Heart right ventricle (tissue), 16 donors: ENCODE measurements at places on chromosomes 16 and 17. TPM values are rescaled to one million over a fixed set of nuclear protein-coding genes. Genes with fewer than 3 reads are reported as not detected.

The SLC16A11 gene
- 0.95 TPM for total RNA-seq

The BCL6B gene
- total RNA-seq, result 29.2 TPM

The CFAP97D1 gene
- total RNA-seq, result not detected

The SLC5A10 gene
- not detected for total RNA-seq

The TNRC6C gene
- 25.4 TPM for total RNA-seq

The SLC47A1 gene
- total RNA-seq, result 5.0 TPM

The PSMD11 gene
- total RNA-seq, result 83.8 TPM

The STX4 gene
- 31.8 TPM for total RNA-seq

The ZFPM1 gene
- total RNA-seq, result 6.0 TPM

The KRTAP1-1 gene
- total RNA-seq, result not detected

The TK1 gene
- total RNA-seq, result 0.33 TPM

The TCAP gene
- total RNA-seq, result 3,890 TPM

- no peak for DNase-seq
Measured at GRCh38 chr16:75377729-75378386, 55.4 kb downstream of the CFDP1 start.

DNA sequence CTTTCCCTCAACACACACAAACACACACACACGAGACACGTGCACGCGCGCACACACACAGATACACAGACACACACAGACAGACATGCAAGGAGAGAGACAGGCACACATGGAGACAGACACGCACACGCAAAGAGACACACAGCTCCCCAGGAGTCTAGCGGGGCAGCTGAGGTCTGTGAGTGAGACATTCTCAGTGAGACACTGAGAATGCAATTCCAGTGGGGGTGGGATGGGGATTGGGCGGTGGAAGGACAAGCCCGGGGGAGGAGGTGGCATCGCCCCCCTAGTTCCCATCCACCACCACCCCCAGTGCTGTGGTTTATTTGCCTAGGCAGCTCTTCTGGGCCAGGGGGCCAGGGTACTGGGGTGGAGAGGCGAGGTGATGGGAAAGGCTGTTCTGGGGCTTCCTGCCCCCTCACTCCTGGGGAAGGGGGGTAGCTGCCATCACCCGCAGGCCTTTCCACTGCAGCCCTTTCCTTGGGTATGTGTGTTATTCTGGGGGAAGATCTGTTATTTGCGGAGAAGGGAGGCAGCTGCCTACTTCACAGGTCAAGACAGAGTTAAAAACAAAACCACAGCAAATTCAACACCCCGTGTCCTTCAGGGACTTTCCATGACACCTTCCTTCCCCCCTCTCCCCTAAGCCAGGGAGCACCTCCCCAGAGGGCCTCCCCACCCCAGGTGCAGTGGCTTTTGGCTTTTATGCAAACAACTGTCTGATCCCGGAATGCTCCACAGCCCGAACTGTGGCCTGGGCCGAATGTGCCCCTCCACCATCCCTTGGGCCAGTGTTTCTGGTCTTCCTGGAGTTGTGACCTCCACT lies 18.0 kb downstream of the GRB7 start:
- DNase-seq, result no peak

GRCh38 chr17:28258347-28258887 lies 60.6 kb upstream of the TMEM97 start:
- DNase-seq, result no peak

GRCh38 chr17:73575470-73576221 lies 68.6 kb downstream of the SDK2 start:
- DNase-seq, result no peak

GRCh38 chr16:89860747-89861304 lies 12.6 kb upstream of the TCF25 start:
- DNase-seq, result peak; percentile 49

GRCh38 chr17:2749784-2750181 lies 331 bp upstream of the CCDC92B start:
- peak; percentile 74 for DNase-seq

- no peak for DNase-seq
Measured at GRCh38 chr16:27617665-27618064, 67.7 kb downstream of the KATNIP start.

DNA sequence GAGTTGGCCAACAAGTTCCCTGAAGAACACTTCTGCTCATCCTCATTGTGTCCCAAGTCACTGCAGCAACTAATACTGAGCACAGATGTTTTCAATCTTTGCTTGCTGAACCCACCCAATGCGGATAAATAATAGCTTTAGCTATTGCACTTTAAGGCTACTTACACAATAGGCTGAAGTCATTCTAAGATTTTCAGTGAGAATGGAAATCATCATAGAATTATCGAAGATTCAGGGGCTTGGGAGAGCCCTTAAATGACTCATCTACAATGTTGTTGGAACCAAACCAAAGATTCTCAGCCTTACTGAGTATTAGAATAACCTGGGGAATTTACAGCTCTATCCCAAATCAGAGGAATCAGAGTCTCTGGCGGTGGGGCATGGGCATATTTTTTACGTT lies 51.2 kb downstream of the SYCE1L start:
- DNase-seq, result no peak

DNA sequence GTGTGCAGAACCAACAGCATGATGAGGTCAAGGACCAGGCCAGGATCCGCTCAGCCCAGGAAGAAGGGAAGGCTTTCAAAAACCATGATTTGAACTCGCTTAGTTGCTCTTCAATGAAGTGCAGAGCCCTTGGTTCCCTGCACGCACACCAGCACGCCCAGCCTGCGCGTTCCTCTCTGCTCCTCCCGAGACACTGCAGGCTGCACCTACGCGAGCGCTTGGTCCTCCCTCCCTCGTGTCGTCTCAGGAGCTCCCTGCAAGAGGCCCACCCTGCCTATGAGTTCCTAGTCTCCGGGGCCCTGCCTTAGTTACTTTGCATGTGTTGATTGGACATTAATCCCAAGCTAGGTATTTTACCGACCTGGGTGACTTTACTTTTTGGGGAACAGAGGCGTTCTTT lies 132.9 kb upstream of the TNRC6C start:
- DNase-seq, result no peak

DNA sequence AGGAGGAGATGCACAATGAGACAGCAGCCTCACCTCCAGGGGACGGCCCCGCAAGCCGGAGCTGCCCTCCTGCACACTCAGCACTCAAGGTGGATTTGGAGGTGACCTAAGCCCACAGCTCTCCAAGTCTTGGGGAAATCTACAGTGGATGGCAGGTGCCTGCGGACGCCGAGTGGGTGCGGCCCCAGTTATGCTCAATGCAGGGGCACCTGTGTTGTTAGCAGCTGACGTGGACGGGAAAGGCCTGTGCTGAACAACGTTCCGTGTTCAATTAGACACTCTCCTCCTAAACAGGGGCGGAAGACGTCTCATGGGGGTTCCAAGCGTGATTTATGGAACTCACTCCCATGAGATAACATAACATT lies 22.0 kb upstream of the METRNL start:
- no peak for DNase-seq

- DNase-seq, result no peak
Measured at GRCh38 chr17:404703-405102, 52.1 kb upstream of the RPH3AL start.

- no peak for DNase-seq
Measured at GRCh38 chr17:82402865-82403264, 15.3 kb upstream of the HEXD start.

DNA sequence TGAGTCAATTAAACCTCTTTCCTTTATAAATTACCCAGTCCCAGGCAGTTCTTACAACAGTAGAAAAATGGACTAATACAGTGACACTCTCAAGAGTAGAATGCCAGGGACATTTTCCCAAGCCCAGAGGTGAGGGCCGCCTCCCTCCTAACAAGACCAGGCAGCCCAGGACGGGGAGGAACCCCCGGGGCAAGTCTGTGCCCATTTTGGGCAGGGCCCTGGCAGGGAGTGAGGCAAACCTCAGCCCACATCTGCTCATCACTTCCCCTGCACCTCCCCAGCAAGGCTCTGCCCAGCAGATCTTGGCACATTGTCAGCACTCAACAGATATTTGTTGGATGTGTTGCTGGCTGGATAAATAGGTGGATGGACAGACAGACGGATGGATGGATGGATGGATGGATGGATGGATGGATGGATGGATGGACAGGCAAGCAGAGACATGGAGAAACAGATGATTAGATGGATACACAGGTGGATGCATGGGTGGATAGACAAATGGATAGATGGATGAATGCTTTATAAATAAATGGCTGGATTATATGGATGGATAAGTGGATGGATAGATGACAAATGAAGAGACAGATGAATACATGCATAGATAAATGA lies 271.3 kb downstream of the PARN start:
- DNase-seq, result no peak

- DNase-seq, result no peak
Measured at GRCh38 chr16:50038286-50038685, 13.3 kb downstream of the CNEP1R1 start.

DNA sequence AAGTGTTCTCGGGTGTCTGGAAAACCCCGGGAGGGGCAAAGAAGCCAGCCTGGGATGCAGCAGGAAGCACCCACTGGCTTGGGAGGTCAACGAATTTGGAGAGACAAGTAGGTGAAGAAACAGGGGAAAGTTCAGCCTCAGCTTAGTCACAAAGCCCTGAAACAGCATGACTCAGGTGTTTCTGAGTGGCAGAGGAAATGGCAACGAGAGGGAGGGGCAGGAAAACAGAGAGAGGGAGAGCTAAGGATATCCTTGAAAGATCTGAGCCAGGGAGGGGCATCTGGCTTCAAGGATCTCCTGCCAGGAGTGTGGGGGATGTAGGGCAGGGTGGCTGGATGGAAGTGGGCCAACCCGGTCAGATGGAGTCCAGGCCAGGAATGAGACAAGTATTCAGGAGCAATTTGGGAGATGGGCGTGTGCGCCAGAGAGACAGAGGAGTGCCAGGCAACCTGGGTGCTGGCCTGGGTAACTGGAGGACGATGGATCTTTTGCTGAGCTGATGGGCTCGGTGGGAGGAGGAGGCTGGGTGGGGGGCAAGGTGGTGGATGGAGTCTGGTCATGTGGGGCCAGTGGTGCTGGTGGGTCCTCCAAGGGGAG lies 27.2 kb downstream of the ABCC3 start:
- DNase-seq, result no peak

GRCh38 chr16:15523092-15523541 lies 88.7 kb downstream of the BMERB1 start:
- no peak for DNase-seq

DNA sequence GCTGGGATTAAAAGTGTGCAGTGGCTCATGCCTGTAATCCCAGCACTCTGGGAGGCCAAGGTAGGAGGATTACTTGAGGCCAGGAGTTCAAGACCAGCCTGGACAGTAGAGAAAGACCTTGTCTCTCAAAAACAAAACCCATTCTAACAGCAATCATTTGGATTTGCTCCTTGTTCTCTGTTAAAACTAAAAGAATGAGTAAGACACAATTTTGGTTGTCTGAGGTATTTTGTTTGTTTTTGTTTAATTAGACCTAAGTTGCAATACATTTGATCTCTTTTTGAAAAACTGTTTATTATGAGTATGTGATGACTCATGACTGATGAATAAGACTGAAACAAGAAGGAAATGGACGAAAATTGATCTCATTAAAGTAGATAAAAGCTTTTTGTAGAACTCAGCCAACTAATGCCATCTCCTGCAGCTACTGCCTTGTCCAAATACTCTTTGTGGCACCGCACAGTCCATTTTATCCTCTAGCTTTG lies 29.0 kb downstream of the GLG1 start:
- no peak for DNase-seq

GRCh38 chr17:68576137-68576536 lies 25.0 kb downstream of the FAM20A start:
- no peak for DNase-seq

DNA sequence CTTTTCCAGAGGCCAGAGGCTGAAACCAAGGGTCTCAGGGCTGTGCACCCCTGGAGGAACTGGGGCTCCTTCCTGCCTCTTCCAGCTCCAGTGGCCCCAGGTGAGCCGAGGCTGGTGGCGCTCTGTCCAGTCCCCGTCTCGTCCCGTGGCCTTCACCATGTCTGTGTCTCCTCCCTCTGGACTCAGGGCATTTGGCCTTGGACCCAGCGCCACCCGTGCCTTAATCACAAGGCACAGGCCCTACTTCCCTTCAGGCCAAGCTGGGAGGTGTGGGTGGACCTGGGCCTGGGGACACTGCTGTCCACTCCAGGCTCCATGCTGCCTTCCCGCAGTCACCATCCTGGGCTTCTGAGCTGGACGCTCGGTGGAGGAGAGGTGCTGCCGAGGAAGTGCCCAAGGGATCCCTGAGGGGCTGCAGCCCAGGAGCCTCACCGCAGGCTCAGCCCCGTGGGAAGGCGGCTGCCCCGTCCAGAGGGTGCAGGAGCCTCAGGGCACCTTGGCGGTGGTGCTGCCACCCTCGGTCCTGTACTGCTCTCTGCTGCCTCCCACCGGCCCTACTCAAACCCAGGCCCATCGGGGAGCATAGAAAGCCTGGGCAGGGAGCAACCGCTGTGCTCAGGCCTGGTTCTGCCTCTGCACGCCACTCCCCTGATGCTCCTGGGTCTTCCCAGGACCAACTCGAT lies 9.6 kb upstream of the APRT start:
- DNase-seq, result no peak

DNA sequence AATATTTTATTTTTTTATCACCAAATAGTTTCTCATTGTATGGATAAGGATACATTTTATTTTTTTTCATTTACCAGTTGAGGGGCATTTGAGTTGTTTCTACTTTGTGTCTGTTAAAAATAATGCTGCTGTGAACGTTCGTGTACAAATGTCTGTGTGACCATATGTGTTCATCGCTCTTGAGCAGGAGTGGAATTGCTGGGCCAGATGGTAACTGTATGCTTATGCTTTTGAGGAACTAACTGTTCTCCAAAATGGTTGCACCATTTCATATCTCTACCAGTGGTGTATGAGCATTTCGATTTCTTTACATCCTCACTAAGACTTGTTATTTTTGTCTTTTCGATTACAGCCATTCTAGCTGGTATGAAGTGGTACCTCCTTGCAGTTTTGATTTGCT lies 212.5 kb upstream of the N4BP1 start:
- DNase-seq, result no peak

DNA sequence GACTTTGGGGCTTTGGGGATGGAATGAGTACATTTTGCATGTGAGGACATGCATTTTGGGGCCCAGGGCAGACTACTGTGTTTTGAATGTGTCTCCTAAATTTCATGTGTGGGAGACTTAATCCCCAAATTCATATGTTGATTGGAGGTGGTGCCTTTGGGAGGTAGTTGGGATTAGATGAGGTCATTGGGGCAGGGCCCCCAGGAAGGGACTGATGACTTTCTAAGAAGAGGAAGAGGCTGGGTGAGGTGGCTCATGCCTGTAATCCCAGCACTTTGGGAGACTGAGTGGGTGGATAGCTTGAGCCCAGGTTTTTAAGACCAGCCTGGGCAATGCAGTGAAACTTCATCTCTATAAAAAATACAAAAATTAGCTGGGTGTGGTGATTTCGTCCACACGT lies 42.8 kb upstream of the RAI1 start:
- no peak for DNase-seq

GRCh38 chr17:74241431-74241830 lies 28.1 kb downstream of the TTYH2 start:
- peak; percentile 33 for DNase-seq
